AG09319 (cell line): ENCODE measurements at places on chromosomes 6 and 20.

DNA sequence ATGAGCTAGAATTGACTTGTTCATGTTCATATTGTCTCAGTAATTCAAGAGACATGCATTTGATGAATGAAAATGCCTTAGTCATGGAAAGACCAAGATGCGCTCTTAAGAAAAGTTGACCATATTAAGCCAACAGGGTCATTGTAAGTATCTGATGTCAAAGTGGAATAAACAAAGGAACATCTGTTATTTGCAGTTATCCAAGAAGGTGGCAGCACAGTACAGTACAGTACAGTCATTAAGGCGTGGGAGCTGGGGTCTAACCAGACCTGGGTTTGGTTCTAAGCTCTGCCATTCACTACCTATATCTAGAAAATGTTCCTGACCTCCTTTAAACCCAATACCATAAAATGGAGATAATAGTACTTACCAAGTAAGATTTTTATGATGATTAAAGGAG is 178.1 kb downstream of the BACH2 start:
- DNase-seq = no peak

DNA sequence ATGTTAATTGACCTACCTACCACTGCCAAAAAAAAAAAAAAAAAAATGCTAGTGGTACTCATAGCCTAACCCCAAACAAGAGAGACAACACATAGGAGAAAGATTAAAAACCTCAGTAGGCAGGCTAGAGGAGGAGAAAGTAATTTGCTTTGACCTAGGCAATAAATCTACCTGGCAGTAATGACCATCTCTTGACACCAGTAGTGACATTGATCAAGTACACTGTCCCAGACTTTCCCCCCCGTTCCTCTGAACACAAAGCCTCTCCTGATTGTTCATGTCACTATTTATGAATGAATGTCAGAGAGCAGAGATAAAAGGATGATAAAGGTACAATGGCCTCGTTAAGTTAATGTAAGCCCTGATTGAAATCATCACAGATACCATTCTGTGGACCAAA is 746.8 kb downstream of the CBLN4 start:
- DNase-seq = no peak

DNA sequence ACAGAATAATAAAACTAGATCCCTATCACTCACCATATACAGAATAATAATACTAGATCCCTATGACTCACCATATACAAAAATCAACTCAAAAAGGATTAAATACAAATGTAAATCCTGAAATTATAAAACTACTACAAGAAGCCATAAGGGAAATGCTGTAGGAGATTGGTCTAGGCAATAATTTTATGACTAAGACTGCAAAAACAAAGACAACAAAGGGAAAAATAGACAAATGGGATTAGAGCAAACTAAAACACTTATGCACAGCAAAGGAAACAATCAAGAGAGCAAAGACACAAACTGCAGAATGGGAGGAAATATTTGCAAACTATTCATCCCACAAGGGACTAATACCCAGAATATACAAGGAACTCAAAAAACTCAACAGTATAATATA is 4.1 kb upstream of the RNF217 start:
- DNase-seq = no peak

DNA sequence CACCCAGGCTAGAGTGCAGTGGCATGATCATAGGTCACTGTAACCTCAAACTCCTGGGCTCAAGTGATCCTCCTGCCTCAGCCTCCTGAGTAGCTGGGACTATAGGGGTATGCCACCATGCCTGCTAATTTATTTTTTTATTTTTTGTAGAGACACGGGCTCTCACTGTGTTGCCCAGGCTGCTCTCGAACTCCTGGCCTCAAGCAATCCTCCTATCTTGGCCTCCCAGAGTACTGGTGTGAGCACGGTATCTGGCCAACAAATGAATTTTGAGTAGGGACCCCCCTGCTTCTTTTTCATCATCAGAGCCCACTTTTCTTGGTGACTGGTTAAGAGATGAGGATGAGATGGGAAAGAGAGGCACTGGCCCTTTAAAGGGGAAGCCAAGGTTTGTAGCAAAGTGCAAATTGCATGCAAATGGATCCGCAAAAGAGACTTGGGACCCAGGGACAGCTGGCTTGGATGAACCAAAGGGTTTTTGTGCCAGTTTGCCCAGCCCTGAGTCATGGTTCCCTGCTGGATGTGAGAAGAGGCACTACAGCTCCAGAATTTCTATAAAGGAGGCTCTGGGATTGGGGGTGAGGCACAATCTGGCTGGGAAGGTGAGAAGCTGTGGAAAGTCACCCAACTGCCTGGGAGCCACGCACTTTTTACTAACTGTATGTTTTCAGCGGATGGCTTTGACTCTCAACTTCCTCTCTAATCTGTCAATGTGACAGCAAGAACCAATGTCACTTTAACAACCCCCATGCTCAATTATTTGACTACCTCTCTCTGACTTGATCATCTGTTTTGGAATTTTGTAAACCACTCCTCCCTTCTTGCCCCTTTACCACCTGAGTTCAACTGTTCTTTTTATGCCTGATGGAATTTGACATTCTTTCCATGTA is 58.7 kb upstream of the RNF24 start:
- DNase-seq = no peak

GRCh38 chr6:159116343-159116742 is 52.9 kb upstream of the FNDC1 start:
- DNase-seq = no peak

DNA sequence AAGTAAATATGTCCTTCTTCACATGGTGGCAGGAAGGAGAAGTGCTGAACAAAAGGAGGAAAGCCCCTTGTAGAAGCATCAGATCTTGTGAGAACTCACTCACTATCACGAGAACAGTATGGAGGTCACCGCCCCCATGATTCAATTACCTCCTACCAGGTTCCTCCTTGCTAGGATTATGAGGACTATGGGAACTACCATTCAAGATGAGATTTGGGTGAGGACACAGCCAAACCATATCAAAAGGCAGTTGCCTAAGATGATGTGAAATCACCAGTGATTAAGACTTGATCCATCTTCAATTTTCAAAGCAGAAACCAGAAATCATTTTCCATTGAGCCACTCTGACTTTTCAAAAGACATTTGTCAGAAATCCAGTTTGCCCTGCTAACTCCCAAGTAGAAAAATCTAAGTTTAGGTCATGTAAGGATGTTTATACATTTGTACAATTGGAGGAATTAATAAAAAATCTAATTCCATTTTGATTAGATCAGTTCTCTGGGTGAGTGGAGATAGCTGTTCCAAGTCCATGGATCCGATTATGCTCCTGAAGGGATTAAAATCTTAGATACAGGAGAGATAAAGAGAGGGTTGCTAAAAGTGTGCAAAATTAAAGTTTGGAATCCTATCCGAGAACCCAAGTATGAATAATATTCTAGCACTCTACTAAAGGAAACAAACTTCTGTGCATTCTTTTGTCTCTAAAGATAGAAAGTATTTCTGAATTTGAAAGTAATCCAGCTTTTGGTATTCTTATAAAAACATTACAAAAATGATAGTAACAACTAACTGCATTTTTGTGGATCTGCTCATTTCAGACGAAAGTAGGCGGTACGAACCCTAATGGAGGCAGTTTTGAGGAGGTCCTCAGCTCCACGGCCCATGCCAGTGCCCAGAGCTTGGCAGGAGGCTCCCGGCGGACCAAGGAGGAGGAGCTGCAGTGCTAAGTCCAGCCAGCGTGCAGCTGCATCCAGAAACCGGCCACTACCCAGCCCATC is 39.5 kb downstream of the HDDC2 start:
- peak; percentile 11 for DNase-seq

- no peak for DNase-seq
Measured at GRCh38 chr6:150631283-150631983, 31.7 kb downstream of the PLEKHG1 start.

DNA sequence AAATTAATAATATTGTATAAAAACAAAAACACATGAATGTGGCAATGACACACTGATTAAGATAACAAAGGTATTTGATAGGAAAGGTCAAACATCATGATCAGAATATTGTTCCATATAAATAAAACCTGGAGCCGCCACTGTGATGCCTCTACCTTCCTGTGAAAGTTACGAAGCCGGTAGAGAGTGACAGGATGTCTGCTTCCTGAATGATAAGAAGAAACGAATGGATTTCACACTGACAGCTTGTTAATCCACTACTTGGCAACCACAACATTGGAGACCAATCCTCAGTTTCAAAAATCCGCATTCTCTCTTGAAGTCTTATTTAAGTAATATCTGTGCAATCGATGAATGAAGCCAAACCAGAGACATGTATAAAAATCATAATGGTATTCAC is 315.1 kb downstream of the HDGFL1 start:
- no peak for DNase-seq

GRCh38 chr6:170434117-170434820 is 118.8 kb downstream of the PSMB1 start:
- DNase-seq = no peak

DNA sequence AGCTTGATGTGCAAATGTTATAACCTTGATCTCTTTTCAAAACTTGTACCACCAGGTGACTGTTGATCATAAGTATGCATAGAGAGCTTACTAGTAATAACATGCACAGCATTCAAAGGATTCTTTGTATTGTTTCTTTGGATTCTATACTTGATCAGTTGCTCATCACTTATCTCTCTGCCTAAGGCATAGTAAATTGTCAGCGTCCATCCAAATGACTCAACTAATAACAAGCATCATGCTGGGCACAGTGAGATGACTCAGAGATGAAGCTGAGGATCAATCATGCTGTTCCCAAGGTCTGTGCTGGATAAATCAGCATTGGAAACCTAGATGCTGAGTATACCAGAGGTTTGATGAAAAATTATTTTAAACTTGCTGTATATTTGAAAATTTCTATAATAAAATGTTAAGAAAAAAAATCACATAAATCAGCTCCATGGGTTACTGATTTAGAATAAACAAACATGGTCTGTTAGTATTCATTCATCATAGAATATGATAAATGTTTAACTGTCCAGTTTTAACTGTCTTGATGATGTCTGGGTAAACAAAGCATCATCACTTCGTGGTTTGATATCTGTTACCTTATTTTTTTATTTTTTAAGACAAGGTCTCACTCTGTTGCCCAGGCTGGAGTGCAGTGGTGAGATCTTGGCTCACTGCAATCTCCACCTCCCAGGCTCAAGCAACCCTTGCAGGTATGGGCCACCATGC is 45.6 kb upstream of the SGK1 start:
- DNase-seq = no peak

GRCh38 chr6:27940766-27941165 is 16.3 kb upstream of the OR2B6 start:
- DNase-seq = no peak

DNA sequence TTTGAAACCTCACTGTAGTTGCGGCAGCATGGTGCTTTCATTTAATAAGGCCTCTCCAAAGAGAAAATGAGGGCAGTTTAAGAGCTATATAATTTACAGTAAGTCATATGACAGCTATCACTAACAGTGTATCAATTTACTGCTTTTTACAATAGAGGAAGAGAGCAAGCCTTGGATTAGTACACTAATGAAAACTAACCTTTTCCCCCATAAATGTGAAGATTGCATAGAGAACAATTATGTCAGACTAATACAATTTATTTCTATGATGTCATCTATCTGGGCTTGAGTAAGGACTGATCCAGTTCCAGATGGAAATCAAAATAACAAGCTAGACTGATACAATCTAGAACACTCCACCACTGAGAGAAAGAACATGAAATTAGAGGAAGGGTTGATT is 78.1 kb upstream of the FAM83B start:
- DNase-seq = no peak

DNA sequence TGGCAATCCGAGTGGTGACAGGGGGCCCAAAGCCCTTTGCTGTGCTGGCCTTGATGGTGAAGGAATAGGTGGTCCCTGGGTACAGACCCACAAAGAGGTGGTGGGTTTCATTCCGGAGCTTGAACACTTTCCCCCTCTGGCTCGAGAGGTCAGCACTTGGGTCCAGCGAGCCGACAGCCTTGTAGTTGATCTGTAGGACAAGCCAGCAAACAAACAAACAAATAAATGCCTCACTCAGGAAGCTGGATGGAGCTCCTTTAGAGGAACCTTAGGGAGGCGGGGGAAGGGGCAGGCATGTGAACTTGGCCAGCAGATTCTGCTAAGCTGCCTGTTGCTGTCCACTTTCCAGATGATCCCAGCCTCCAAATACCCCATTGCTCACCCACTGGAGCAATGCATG is 733.9 kb upstream of the CHD6 start:
- no peak for DNase-seq

GRCh38 chr6:38634518-38634917 is 5.2 kb downstream of the BTBD9 start:
- no peak for DNase-seq

DNA sequence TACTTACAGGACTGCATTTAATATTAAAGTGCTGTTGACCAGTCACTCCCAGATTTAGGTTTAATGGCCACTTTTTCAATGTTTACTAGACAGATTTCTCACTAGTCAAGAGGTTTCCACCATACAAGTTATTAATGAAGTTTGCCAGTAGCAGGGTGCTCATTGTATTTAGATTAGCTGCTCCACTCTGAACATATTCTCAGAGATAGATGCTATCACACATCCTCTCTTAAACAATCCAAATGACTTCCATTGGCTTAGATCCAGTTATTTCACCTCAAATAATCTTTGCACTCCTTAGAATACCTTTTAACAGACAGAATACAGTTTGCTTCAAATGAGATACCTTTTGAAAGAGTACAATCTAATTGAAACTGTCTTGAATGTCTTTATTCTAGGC is 276.1 kb downstream of the HDGFL1 start:
- DNase-seq = no peak
